ENCODE measurements at places on chromosomes 7 and 10.

GRCh38 chr10:76026905-76027304 lies 595.5 kb downstream of the LRMDA start:
- no peak for DNase-seq

GRCh38 chr10:114397651-114398145 lies 6.6 kb downstream of the AFAP1L2 start:
- DNase-seq: no peak

- DNase-seq: no peak
Observed at GRCh38 chr7:121020249-121020988, 31.9 kb downstream of the CPED1 start.

DNA sequence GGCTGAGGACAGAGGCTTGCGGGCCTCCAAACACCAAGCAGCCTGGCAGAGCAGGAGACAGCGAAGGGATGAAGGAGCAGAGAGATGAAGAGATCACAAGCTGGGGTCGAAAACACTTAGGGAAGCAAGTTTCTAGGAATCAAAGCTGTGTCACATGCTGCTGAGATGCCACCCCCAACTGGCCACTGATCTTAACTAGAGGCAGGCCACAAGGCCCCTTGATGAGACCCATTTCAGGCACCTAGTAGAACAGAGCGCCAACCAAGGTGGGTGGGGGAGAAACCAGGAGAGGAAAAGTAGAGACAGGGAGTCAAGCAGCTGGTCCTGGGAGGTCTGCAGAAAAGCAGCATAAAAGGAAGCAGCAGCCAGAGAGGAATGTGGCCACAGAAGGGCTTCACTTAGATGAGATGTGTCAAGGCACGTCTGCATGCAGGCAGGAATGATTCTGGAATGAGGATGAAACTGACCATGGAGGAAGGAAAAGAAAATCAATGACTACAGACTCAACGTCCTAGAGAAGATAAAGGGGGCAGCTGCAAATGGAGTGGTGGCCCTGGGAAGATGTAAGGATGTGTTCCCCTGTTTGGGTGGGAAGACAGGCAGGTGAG lies 85.0 kb upstream of the DDC start:
- DNase-seq: no peak

DNA sequence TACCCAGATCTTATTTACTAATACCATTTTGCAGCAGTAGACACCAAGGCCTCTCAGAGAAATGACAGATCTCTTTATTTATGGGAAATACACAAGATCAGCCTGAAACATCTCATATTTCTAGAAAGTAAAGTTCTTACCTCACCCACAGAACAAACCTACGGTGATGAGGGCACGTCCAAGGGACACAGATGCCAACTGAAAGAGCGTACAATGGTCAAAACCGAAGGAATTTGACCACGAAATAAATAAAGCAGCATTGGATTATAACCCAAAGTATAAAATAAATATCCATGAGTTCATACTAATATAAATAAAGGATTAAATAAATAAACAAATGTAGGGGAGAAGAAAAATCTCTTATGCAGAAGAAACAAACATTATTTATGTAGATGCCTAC lies 747.0 kb downstream of the TNS3 start:
- DNase-seq: no peak

- DNase-seq: no peak
Observed at GRCh38 chr10:73095481-73096021, 1.1 kb downstream of the P4HA1 start.

Data from dorsolateral prefrontal cortex (tissue), 122 donors.